ENCODE measurements at places on chromosomes 3 and 15.

GRCh38 chr3:41362638-41363559 is 163.6 kb downstream of the CTNNB1 start:
- no peak for DNase-seq

DNA sequence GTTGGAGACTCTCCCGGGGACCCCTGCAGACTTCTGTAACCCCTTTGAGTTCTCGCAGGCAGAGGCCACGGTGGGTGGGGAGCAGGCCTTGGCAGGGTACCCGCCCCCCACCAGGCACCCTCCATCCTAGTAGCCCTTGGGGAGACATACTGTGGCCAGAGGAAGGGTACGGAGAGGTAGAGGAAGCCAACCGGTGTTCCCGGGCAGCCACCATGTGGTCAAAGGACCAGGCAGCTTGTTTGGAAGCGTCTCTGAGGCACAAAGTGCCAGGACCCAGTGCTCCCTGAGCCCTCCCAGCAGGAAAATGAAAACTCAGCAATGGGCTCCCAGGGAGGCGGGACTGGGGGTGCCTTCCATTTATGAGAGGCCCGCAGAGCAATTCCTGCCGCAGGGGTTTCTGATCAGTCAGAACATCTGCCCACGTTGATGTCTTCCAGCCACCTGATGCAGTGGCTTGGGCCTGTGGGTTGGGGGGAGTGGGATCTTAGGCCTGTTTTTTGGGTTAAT is 53.0 kb upstream of the CGNL1 start:
- DNase-seq: no peak

GRCh38 chr15:37574985-37575384 is 359.5 kb upstream of the TMCO5A start:
- no peak for DNase-seq

DNA sequence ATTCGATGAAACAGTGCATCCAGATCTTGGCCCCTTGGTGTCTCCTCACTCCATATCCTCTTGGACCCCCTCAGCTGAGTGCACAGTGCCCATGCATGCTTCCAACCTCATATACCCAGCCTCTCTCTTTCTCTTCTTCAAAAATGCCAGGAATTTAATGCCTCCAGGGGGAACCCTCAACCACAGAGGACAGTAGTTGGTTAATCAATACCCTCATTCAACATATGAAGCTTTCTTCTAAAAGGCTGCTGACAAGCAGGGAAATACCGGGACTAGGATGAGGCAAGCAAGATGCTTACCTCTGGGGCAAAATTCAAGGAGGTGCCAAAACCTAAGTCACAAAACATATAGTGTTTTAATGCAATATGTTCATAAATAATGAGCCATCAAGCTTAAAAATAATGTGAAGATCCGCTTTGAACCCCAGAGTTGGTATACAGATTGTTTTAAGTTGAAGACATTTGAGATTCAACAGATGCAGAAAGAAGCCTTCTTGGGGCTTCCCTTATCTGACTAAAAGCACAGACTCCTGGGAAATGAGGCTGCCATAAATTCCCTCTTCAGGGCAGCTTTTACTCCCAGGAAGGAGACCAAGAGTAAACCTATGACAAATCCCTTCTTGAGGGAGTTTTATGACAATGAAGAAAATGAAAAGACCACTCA is 48.2 kb upstream of the FHIT start:
- no peak for DNase-seq

DNA sequence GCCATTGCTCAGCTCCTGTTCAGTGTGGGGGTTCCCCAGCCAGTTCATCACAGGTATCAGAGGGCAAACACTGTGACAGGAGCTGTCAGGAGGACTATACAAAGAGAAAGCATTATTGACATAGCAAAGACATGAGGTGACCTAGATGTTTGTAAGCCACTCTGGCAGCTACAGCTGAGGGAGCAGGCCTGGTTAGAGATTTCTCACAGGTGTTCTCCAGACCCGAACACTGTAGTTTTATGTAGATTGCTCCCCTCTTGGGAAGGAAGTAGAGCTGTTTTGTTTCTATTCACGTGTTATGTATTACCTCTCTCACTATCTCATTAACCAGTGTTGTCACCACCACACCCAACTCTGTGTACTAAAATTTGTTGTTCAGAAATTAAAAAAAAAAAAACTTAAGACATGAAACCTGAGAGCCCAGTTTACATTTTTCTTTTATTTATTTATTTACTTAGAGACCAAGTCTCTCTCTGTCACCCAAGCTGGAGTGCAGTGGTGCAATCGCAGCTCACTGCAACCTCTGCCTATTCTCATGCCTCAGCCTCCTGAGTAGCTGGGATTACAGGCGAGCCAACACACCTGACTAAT is 123.7 kb downstream of the RBPMS2 start:
- no peak for DNase-seq

- DNase-seq: no peak
Observed at GRCh38 chr3:10982782-10983181, 9.8 kb upstream of the SLC6A1 start.

DNA sequence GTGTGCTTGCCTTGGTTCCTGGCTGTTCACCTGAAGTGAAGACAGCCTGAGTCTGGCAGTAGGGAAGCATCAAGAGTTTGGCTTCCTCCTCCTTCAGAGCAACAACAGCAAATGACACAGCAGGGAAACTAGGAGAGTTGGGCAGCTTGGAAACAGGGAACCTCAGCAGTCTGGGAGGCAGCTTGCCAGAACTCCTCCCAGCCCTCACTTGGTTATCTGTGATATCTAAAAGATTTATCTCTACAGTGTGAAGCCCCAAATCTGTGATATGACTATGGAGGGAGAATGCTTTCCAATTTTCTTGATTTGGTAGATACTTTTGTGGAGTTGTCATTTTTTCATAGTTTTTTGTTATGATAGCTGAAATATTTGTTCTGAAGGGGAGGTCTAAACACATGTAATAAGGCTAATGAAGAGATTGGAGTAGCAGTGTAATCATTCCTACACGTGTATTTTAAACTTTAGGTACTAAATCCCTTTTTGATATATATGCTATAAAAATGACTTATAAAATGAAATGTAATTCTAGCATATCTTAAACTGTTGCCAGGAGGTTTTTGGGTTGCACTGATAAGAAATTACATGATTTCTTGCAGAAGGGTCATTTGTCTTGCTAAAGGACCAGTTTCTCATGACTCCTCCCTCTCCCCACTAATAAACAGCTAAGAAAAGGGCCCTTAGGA is 20.8 kb downstream of the UBE2E1 start:
- no peak for DNase-seq

- DNase-seq: no peak
Observed at GRCh38 chr3:39050029-39050428, 1.7 kb downstream of the SCN11A start.

GRCh38 chr3:47245271-47245670 is 37.3 kb downstream of the KIF9 start:
- DNase-seq: no peak

- DNase-seq: no peak
Observed at GRCh38 chr3:12797124-12797891, 828 bp downstream of the CAND2 start.

GRCh38 chr3:104523136-104523535 is 843.6 kb upstream of the ALCAM start:
- DNase-seq: no peak

DNA sequence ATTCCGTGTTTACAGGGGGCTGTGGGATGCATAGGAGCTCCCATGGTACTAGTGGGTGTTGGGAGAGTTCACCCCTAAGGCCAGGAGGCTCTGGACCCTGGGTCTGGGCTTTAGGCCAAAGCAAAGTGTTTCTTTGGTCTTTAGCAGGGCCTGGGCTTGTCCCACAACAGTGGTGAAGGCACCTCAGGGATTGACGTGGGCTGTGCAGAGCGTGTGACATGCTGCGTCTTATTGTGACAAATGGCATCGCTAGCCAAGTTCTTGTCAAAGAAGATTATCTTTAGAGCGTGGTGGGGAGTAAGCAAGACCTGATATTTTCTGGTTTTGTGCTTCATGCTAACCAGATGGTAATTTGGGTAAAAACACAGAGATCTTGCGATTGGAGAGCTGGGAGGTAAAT is 170.1 kb downstream of the APBA2 start:
- no peak for DNase-seq

GRCh38 chr3:40237159-40237558 is 72.3 kb upstream of the EIF1B start:
- no peak for DNase-seq

DNA sequence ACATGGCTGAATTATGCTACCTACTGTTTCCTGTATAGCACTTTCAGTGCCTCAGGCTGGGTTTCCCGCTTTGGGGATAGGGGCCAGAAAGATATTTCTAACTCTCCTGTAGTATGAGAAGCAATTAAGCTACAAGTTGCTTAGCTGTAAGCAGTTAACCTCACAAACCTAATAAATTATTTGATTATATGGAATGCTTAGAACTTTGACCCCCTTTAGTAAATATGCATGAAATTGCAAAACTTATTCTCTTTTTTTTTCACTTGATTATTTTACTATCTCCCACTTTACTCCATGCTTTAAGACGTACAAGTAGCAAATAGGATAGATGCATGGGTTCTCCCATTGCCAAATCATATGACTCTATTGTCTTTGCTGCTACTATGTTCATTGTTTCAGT is 27.5 kb upstream of the CHMP2B start:
- no peak for DNase-seq

Data from tibial nerve (tissue), 4 donors.